CD4-positive, CD25-positive, alpha-beta regulatory T cell (primary cell): ENCODE measurements at places on chromosomes 4 and X. TPM values are rescaled to one million over a fixed set of nuclear protein-coding genes. Genes with fewer than 3 reads are reported as not detected.
A peak's percentile ranks its signal among the peaks of the same experiment; 100 is the strongest.

Gene DCHS2
- not detected for total RNA-seq

Gene LDB2
- total RNA-seq = not detected

Gene ANOS1
- total RNA-seq = not detected

DNA sequence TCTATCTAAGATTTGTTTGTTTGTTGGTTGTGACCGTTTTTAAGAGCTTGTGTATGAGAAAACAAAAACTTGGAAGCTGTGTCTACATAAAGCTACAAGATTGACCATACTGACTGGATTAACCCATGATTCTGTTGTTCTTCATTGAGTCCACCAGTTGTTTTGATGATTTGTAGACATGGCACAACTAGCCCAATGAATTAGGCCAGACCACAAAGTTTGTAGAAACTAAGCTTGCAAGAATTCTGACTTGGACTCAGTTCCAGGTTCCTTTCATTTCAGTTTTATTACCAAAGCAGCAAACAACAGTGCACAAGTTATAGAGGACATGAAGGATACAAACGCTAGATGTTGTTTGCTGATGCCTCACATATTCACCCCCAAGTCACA is 119.3 kb downstream of the RASGEF1B start:
- no peak for DNase-seq

DNA sequence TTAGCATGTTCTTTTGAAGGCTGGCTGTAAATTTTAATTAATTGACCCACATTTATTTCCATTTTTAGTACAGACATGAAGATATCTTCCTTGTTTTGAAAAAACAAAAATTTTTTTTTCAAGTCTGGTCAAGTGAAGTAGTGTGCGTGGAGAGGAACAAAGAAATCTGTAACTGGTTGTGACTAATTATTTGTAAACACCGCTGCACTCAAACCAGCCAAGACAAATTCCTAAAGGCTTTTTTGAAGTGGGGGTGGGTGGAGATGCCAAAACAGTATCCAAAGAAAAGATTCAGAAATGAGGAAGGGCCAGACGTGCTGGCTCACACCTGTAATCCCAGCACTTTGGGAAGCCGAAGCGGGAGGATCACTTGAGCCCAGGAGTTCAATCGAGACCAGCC is 88.3 kb downstream of the SHROOM2 start:
- no peak for DNase-seq

DNA sequence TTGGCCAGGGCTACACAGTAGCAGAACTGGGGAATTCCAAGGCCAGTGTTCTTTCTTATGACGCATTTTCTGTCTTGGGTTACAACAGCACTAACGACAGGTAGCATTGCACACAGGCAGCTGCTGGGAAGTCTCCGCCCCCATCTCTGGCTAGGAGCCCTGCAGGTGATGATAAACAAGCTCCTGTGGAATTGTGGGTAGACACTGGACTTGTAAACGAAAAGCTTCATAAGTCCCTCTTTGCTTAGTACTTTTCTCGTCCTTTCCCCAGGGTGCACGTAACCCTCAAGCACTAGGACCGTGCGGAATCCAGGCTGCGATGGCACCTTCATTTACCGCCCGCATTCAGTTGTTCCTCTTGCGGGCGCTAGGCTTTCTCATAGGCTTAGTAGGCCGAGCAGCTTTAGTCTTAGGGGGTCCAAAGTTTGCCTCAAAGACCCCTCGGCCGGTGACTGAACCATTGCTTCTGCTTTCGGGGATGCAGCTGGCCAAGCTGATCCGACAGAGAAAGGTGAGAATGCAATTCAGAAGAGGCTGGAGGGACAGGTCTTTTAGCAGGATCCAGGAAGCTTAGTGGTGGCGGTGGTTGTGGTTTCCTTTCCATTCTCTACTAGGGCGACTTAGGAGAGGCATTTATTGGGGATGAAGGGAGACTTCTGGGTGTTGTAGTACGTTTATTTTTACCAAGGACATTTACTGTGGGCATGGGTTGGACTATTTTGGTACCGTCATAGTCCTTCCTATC is at the start of gene FAAH2:
Gene FAAH2 (plus strand): TSS at position 200 of the 745 bp plus-strand sequence. CDS start 120 bp downstream, at position 320.
- DNase-seq = peak; percentile 56

- no peak for DNase-seq
Measured at GRCh38 chr4:151471728-151472127, 62.8 kb downstream of the FHIP1A start.

- no peak for DNase-seq
Measured at GRCh38 chrX:8042304-8042703, 115.1 kb upstream of the PNPLA4 start.

DNA sequence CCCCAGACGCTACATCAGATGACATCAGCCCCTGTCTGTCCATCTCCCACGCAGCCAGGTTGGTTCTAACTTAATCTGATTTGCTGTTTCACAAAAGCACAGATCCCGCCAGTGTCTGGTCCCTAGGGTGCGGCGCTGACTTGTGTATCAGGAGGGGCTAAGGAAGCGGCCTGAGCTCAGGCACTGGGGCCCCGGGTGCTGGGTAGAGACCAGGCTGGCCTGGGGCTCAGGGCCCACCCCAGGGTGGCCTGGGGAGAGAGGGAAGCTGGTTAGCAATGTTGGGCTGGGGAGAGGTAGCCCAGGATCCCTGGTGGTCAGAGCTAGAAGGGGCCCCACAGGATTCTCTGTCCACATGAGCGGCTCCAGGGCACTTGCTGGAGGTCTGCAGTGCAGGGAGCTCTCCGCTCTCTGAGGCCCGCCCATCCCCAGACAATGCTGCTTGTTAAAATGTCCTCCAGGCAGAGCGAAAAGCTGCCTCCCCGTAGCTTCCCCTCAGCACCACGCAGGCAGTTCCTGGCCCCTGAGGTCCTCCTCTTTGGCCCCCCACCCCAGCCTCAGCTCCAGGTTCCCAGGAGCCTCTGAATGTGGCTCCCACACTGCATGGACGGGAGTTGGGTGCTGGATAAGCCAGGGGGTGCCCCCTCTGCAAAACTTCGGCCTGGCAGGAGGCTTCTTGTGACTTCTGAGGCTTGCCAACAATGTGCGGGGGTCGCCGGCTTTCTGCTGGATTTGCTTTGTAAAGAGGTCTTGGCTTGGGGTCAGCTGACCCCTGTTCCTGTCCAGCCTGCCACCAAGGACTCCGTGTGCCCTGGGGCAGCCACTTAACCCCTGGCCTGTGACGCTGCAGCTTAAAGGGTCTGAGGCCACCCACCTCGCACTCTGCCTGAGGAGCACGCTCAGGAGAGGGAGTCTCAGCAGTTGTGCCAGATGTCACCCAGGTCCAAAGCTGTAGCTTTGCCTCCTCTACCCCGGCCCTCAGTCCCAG is 112.9 kb downstream of the CPZ start:
- no peak for DNase-seq

DNA sequence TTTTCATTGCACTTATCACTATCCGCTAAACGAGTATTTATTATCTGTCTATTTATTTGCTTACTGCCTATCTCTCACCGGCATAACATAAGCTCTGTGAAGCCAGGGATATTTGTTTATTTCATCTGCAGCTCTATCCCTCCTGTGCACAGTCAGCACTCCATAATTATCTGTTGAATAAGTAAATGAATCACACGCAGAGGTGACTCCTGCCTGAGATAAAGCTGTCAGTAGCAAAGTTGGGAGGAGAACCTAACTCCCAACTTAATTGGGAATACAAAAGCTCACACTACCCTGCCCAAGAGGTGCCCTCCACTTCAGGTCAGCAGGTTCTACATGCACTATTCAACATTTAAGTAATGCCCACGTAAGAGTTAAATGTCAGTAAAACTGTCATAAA is 85.7 kb downstream of the CORIN start:
- DNase-seq = no peak
